ENCODE measurements at places on chromosomes 16 and 17.
A peak's percentile ranks its signal among the peaks of the same experiment; 100 is the strongest.

DNA sequence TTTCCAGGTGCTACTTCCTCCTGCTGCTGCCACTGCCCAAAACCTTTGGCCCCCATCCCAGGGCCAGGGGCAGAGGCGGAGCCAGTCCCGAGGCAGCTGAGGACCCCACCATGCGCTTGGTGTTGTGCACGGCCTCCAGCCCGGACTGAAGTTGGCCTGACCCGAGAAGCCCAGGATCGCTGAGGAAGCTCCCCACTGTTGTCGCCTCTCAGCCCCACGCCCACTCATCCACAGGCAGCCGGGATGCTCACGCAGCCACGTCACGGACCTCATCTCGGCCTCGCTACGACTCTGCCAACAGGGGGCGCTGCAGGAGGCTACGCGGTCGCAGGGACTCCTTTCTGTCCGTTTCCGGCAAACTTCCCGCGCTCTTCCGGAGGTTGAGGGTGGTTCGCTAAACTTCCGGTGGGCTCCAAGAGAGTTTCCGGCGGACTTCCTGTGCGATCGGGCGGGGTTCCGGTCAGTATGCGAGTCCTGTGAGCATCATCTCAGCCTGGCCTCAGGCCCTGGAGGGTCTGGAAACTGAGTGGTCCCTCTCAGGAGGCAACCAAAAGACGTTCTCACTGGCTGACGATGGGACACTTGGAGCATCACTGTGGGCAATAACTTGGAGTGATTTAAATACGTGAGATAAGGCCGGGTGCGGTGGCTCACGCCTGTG lies 12.4 kb downstream of the ZG16B start:
- peak; percentile 17 for DNase-seq

GRCh38 chr16:20314575-20314974 lies 12.7 kb downstream of the GP2 start:
- no peak for DNase-seq

- DNase-seq = no peak
Observed at GRCh38 chr16:27427538-27427937, 25.6 kb downstream of the IL21R start.

- DNase-seq = no peak
Observed at GRCh38 chr17:21005367-21005766, 37.4 kb downstream of the USP22 start.

- DNase-seq = no peak
Observed at GRCh38 chr16:52077607-52078006, 469.3 kb downstream of the TOX3 start.

DNA sequence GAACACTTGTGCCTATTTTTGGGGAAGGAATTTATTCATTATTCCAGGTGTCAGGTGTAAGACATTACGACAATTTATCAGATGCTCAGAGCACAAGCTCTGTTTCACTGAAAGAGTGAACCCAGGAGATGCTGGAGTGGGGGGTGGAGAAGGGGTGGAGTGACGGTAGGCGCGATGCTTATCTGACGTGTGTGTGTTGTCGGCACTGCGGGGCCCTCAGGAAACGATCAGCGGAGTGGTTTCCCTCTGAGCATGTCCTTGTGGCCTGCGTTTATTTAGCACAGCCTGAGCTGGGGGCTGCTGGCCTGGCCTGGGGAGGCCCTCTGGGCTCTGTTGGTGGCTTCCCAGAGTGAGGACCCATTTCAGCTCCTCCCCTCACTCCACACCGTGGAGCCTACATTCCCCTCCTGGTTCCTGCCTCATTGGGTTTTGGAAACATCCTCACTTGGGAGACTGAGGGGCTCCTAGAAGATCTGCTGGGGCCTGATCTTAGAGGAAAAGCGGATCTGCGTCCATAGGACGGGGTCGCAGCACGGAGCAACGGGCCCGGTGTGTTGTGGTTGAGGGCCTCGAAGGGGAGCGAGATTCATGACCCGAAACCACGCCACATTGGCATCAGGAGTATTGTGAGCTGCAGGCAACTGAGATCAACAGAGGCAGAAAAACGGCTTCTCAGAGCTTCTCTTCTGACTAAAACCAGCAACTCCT lies 19.0 kb upstream of the GNG13 start:
- DNase-seq = no peak

DNA sequence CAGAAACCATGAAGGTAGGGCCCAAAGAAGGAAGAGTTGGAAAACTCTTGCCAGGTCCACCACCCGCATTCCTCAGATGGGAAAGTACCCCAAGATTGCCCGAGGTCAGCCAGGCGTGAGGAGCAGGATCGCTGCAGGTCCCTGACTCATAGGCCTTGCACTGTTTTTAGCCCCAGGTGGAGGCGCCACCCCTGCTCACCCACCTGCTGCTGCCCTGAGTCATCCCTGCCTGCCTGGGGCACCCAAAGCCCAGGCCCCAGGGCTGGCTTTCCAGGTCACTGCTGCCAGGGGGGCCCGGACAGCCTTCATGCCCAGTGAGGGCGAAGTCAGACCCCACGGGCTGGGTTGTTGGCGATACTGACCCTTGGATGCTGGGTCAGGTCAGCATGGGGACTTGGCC lies 100.9 kb downstream of the AMFR start:
- peak; percentile 72 for DNase-seq

GRCh38 chr17:58239987-58240386 lies 1.6 kb downstream of the LPO start:
- no peak for DNase-seq

- DNase-seq = no peak
Observed at GRCh38 chr16:59878479-59878878, 1144.4 kb upstream of the GOT2 start.

Measured in head of caudate nucleus (tissue), 42 donors.